ENCODE measurements at places on chromosomes 4 and X.
A peak's percentile ranks its signal among the peaks of the same experiment; 100 is the strongest.

DNA sequence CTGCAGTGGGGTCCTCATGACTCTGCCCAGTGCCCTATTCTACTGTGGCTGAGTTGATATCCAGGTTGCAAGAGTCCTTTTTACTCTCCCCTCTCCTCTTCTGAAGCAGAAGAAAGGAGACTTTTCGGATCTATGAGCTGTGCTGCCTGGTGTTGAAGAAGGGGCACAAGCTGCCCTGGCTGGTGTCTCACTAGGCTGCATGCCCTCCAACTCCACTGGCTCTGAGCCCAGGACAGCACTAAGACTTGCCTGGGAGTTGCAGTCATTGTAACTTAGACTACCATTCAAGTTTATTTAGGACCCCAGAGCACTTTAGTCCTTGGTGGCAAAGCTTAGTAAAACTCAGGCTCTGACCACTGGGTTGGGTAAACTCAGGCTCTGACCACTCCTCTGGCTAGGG lies 89.4 kb downstream of the GABRB1 start:
- no peak for DNase-seq

DNA sequence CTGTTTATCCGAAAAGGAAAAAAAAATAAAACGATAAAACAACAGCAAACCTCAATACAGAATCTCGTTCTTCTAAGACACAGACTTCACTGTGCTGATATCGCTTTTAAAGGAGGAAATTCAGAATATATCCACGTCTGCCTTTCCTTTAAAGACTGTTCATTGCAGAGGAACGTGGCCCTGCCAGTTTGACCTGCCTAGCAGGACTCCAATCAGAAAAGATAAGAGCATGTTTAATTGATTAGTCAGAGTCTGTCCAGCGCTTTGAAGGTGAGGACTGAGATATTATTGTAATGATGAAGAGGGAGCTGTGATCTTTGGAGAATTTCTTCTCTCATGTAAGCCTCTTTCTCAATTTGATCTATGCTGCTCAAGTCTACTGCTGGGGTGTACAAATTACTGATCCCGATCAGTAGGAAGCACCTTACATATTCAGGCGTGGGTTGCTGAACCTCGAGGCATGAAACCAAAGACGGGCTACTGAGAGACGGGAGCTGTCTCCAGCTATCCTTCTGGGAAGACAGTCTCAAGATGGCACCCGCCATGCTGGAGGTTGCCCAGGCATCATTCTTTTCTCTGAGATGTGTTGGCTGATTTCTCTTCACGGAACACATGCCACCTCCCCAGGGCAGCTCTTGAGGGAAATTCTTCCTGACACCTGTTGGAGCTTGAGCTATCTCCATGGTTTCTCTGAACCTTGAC lies 146.1 kb downstream of the SHOX start:
- peak; percentile 40 for DNase-seq

DNA sequence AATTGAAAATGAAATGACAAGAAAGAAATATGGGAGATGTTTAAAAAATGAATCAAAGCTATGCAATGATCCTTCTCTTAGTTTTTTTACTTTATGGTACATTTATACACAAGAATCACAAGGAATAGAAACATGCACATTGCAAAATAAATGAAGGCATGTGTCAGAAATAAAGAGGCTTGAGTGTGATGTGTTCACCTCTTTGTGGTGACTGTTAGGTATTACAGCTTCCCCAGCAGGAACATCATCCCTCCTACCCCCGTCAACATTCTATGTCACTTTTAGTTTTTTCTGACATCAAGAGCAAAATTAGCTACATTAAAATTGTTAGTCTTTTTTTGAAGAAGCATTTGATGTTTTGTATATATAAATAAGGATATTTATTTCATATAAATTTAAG lies 214.8 kb downstream of the SLC4A4 start:
- no peak for DNase-seq

DNA sequence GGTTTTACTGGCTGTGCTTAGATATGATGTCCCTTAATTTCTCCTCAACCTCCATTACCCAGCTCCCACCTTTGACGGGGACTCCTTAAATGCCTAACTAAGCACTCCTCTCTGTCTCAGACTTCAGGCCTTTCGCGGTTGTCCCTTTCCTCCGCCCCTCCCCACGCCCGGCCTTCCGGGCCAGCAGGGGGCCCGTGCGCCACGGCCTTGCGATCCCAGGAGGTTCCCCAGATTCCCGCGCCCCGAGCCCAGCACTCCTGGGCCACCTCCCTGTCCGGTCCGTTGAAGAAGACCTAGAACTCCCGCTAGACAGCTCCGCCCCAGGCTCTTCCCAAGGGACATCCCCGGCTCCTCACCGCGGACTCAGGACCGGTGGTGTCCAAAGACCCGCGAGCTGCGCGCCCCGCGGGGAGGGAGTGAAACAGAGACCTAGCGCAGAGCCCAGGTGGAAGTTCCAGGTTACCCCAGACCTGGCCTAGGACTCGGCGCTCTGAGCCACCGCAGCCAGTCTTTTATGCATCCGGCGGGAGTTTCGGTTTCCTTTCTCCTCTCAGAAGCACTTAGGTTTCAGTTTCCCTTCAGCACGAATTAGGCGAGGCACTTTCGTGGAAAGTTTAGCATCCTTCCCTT lies at the start of gene DDX60:
TSS of gene DDX60 (minus strand) at position 487 of the 630 bp plus-strand sequence. CDS start 7,493 bp downstream, outside the sequence.
- DNase-seq, result peak; percentile 93

DNA sequence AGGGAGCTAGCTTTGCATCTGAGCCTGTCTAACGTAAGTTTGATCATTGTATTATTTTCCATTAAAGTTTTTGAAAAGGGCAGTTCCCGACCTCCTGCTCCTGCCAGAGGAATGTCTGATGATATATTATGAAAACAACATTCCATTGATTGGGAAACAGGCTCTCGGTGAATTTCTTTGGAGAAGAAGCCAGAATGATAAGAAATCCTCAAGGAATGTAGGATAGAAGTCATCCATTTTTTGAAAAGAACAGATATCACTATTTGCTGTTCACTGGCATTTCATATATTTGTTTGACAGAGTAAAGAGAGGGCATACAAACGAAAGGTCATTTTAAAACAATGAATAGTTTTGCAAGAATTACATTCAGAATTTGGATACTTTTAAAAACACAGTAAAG lies 781.0 kb upstream of the HTR2C start:
- DNase-seq, result no peak

GRCh38 chrX:78119521-78120227 lies 15.6 kb downstream of the PGK1 start:
- DNase-seq, result no peak

- DNase-seq, result no peak
These were observed 255.1 kb upstream of the GPC4 start for GRCh38 chrX:133670383-133670782.

DNA sequence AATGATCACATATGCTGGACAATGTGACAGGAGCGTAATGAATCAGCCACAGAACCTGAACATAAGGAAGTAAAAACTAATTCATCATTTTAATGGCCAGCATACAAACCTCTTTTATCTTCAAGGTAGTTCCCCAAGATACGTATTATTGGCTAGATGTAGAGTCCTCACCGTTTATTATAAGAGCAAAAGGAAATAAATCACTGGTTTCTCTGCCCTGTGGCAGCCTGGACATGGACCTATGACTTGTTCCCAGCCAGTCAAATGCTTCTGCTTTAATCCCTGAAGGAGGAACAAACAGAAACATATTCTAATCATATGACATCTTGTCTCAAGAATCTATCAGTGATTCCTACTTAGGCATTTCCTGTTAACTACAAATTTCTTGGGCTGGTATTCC lies 86.8 kb upstream of the FAM241A start:
- no peak for DNase-seq

DNA sequence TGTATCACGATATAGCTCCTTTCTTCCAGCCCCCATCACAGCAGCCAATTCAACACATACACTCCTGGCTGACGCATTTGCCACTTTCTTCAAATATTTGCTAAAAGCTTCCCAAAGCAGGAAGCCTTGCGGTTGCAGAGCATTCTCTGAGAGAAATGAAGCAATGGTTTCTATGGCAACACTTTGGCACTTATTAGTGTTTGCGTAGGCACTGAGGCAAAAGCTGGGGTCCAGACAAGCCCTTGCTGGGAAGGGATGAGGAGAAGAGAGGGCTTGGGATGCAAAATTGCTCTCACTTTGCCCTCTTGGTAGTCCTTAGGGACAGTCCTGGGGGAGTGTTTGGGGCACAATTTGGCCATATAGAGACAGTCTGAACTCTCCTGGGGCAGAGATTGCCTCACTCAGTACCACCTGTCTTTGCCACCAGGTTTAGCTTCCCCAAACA lies 55.0 kb upstream of the PAK3 start:
- no peak for DNase-seq

GRCh38 chr4:48489683-48490011 lies 405 bp upstream of the ZAR1 start:
- no peak for DNase-seq

GRCh38 chrX:51976503-51976902 lies 83.1 kb downstream of the MAGED1 start:
- DNase-seq, result no peak

- DNase-seq, result no peak
These were observed 55.4 kb downstream of the C4orf51 start for GRCh38 chr4:145735347-145735675.

DNA sequence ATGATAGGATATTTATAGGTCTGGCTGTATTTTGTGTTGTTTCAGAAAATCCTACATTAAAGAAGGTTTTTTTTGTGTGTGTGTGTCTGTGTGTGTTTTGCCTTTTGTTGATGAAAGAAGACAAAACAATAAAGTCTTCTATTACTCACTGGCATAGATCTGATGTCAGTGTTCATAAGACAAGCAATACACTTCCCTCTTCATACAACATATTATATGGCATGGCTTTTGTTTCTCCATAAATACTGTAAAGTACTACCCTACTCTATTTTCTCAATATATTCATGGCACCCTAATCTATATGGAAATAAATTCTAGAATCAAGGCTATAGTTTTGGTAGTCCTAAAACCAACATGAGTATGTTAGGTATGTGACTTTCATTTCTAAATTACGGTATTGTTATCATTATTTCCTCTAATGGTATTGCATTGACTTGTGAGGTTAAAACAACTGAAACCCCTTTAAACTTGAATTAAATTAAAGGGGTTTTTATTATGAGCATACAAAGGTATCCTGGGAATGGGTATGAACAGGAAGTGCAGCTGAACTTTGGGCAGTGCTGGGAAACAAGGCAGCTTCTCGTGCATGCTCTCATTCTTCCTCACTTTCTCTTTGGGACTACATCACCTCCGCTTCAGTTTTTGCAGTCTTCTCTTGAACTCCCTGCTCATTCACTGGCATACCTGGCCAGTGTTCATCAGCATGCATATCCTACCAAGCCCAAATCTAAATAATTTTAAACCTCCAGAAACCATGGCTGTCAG lies 70.5 kb upstream of the PRSS48 start:
- no peak for DNase-seq
